Bronchus fibroblast of lung (primary cell): ENCODE measurements at places on chromosomes 2 and 18. TPM values are rescaled to one million over a fixed set of nuclear protein-coding genes. Genes with fewer than 3 reads are reported as not detected.

Gene GKN1
- not detected in 2 replicates for total RNA-seq

Gene NCOA1
- 4.0 and 4.5 TPM in 2 replicates for total RNA-seq

Gene SLC38A11
- total RNA-seq: not detected in 2 replicates

Gene SCG2
- total RNA-seq: 3.0 and 4.0 TPM in 2 replicates

Gene C1GALT1C1L
- 0.50 and 1.0 TPM in 2 replicates for total RNA-seq

Gene VAMP5
- total RNA-seq: 98.0 and 106 TPM in 2 replicates

Gene IL36RN
- not detected in 2 replicates for total RNA-seq

Gene APOB
- 0.15 TPM in 1 of 2 replicates, not detected in the other for total RNA-seq

Gene PLB1
- total RNA-seq: 0.34 and 1.5 TPM in 2 replicates

Gene FOXD4L1
- total RNA-seq: not detected in 2 replicates

Gene TMEM37
- 0.45 and 0.84 TPM in 2 replicates for total RNA-seq

Gene DOK6
- total RNA-seq: 0.15 and 0.17 TPM in 2 replicates

Gene RETSAT
- total RNA-seq: 33.5 and 39.2 TPM in 2 replicates

Gene SNORC
- total RNA-seq: 1.5 and 9.9 TPM in 2 replicates

Gene IL36B
- total RNA-seq: not detected in 2 replicates

Gene SLC5A7
- total RNA-seq: not detected in 2 replicates

Gene ACADL
- total RNA-seq: under 0.01 TPM in 1 of 2 replicates, not detected in the other

Gene GKN2
- not detected in 2 replicates for total RNA-seq

Gene STEAP3
- 30.8 and 31.2 TPM in 2 replicates for total RNA-seq

Gene SCYGR6
- total RNA-seq: not detected in 2 replicates

Gene LRRFIP1
- 34.5 and 38.5 TPM in 2 replicates for total RNA-seq

Gene ZNF396
- 0.67 and 0.89 TPM in 2 replicates for total RNA-seq

Gene ZNF892
- total RNA-seq: 2.2 and 2.8 TPM in 2 replicates

Gene LCT
- not detected in 2 replicates for total RNA-seq

Gene SS18
- total RNA-seq: 73.1 and 129 TPM in 2 replicates

Gene RAB3GAP1
- total RNA-seq: 17.4 and 20.0 TPM in 2 replicates

Gene FHOD3
- 1.9 and 2.9 TPM in 2 replicates for total RNA-seq

Gene POLR1B
- total RNA-seq: 10.7 and 10.8 TPM in 2 replicates

Gene LIMS4
- total RNA-seq: not detected in 2 replicates

Gene SAP130
- 6.2 and 7.2 TPM in 2 replicates for total RNA-seq

Gene TEKT4
- not detected in 2 replicates for total RNA-seq

Gene ADRA2B
- not detected in 2 replicates for total RNA-seq

Gene DNAH6
- total RNA-seq: under 0.01 and 0.34 TPM in 2 replicates

Gene CCNT2
- 7.2 and 7.4 TPM in 2 replicates for total RNA-seq

Gene LYG1
- total RNA-seq: 0.45 TPM in 1 of 2 replicates, not detected in the other

Gene ITGB1BP1
- total RNA-seq: 77.4 and 79.9 TPM in 2 replicates

Gene OR6B3
- not detected in 2 replicates for total RNA-seq

Gene LINC00305
- total RNA-seq: not detected in 2 replicates

Gene GRP
- not detected in 2 replicates for total RNA-seq

Gene MC2R
- total RNA-seq: not detected in 2 replicates

Gene KIAA2012
- not detected in 2 replicates for total RNA-seq

Gene CABYR
- total RNA-seq: 6.7 and 7.6 TPM in 2 replicates

Gene TMSB10
- total RNA-seq: 16,273 and 17,426 TPM in 2 replicates

Gene FRZB
- 0.89 and 1.2 TPM in 2 replicates for total RNA-seq

Gene NT5DC4
- total RNA-seq: not detected in 2 replicates

Gene DHRS9
- not detected in 2 replicates for total RNA-seq

Gene CPS1
- 11.0 and 18.5 TPM in 2 replicates for total RNA-seq

Gene NEU2
- total RNA-seq: not detected in 2 replicates

Gene HJURP
- total RNA-seq: 39.4 and 40.5 TPM in 2 replicates

Gene MOGAT1
- total RNA-seq: not detected in 2 replicates

Gene DNAJC5G
- not detected in 2 replicates for total RNA-seq

Gene STAT4
- total RNA-seq: under 0.01 and 0.15 TPM in 2 replicates

Gene RIOK3
- total RNA-seq: 21.7 and 26.1 TPM in 2 replicates

Gene CNTNAP5
- not detected in 2 replicates for total RNA-seq

Gene PDE11A
- total RNA-seq: not detected in 2 replicates
